T-helper 9 cell (primary cell): ENCODE measurements at places on chromosomes 4 and X.

DNA sequence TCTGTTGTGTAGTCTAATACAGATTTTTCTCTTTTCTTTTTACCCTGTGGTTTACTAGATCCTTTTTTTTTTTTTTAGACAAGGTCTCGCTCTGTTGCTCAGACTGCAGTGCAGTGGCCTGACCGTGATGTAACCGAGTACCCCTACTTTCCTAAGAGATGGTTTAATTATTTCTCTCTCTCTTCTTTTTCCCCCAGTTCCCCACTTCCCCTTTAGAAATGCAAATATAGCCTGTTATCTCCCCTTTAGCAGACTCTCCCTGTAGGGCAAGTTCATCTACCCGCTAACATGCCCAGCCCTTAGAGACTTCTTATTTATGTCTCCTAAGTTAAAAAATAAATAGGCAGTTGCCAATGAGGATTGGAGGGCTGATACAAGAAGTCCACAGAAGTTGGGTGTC, 4.5 kb downstream of the SNX25 start:
- no peak for DNase-seq

DNA sequence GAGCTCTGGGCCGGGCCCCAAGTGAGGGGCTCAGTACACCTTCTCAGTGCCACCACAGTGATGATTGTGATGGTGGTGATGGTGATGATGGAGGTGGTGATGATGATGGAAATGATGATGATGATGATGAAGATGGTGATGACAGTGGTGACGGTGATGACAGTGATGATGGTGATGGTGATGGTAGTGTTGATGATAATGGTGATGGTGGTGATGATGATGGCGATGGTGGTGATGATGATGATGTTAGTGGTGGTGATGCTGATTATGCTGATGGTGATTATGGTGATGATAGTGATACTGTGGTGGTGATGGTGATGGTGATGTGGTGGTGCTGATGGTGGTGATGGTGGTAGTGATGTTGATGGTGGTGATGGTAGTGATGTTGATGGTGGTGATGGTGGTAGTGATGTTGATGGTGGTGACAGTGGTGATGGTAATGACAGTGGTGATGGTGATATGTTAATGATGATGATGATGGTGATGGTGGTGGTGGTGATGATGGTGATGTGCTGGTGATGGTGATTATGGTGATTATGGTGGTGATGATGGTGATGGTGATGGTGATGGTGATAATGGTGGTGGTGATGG, 29.9 kb downstream of the HMX1 start:
- DNase-seq: no peak

DNA sequence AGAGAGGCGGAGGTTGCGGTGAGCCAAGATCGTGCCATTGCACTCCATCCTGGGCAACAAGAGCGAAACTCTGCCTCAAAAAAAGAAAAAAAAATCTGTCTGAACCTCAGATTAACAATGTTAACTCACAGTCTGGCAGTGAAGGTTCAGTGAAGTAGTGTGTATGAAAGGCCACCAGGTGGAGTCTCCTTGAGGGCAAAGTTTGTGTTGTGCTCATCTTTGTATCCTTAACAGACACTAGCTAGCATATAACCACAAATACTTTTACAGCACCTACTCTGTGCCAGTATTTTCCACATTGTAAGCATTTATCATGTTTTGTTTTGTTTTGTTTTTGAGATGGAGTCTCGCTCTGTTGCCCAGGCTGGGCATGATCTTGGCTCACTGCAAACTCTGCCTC, 46.0 kb upstream of the MGST2 start:
- no peak for DNase-seq

- DNase-seq: no peak
These were observed 104.7 kb downstream of the AMMECR1 start for GRCh38 chrX:110213183-110213582.

- no peak for DNase-seq
These were observed 38.4 kb downstream of the TBL1X start for GRCh38 chrX:9503261-9503660.

DNA sequence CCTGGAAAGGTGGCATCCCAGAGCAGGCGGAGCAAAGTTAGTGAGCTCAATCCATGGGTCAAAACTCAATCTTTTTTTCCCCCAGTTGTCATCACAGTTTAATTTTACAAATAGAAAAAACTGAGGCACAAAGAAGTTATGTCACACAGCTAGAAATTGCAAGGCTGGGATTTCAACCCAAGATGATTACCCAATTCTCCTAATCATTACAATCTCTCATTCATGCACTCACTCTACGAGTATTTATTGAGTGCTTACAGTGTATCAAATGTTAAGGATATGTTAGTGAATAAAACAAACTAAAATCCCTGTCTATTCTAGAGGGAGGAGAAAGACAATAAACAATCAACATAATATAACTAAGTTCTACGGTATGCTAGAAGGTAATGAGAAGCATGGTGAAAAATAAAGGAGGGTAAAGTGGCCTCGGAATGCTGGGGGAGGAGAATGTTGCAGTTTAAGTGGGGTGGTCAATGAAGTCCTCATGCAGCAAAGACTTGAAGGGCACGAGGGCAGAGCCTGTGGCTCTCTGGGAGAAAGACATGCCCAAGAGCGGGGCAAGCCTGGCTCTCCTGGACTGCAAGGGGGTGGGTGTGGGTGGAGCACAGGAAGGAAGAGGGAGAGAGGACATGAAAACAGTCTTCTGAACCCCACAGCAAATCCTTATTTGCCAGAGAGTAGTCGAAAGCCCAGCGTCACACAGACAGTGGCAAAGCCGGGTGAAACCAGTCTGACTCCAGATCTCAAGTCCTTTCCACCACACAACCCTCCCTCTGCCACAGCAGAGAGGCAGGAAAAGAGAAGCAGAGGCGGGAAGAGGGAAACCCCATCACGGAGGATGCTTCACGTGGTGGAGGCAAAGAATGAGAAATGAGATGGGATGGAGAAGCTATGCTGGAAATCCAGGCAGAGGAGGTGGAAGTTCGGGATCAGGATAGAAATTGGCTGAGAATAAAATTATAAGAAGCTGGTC, 48.3 kb downstream of the RAB33B start:
- DNase-seq: no peak
